ENCODE measurements at places on chromosomes 13 and 19.

DNA sequence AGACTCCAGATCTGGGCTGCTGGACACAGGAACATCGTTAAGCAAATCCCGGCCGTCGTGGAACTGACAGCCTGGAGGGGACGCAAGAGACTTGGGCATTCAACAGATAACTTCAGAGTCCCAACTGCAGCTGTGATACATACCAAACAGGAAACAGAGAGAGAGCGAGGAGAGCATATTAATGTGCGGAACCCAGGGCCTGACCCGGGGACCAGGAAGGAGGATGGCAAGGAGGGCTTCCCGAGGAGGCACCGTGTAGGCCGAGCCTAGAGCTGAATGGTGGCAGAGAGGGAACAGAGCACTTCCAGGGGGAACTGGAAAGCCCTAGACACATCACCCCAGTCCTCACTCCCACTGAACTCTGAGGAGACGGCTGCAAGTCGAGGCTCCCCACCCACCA lies 68.1 kb downstream of the SIPA1L3 start:
- no peak for DNase-seq

GRCh38 chr19:2483084-2483483 lies 7.2 kb downstream of the GADD45B start:
- no peak for DNase-seq

DNA sequence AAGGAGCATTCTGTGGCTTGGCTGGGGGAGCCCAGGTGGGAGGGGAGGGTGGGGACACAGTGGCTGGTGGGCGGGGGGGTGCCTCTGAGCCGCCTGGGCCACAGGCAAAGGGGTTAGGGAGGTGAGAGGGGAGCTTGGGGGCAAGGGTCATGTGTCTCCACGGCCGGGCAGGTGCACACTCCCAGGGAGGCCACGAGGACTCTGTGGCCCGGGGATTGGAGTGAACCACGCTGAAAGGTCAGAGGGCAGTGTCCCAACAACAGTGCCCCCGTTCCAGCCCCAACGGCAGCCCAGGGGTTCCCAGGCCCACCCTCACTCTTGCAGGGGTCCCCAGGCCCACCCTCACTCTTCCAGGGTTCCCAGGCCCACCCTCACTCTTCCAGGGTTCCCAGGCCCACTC lies 9.6 kb downstream of the C2CD4C start:
- DNase-seq = no peak

DNA sequence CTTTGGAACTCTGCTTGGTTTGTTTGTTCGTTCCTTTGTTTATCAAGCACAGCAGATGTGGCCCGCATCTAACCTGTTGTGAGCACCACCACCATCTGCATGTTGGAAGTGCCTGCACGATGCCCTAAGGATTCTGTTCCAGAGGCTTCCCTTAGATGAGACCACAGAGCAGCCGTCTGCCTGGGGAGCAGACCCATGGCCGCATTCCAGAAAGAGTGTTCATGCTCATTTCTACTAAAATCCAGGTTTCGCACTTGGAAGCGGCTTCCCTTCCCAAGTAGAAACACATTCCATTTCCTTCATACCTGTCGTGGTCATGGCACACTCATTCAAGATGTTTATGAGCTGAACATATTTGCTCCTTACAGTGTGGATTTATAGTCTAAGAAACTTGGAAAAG lies 27.2 kb downstream of the COL4A2 start:
- no peak for DNase-seq

- DNase-seq = no peak
Measured at GRCh38 chr13:38228322-38228721, 121.3 kb upstream of the UFM1 start.

GRCh38 chr13:26914624-26915023 lies 154.0 kb upstream of the GPR12 start:
- DNase-seq = peak; percentile 81
